Uterus (tissue), 4 donors: ENCODE measurements at places on chromosomes 7 and 10. TPM values are rescaled to one million over a fixed set of nuclear protein-coding genes. Genes with fewer than 3 reads are reported as not detected.

DNA sequence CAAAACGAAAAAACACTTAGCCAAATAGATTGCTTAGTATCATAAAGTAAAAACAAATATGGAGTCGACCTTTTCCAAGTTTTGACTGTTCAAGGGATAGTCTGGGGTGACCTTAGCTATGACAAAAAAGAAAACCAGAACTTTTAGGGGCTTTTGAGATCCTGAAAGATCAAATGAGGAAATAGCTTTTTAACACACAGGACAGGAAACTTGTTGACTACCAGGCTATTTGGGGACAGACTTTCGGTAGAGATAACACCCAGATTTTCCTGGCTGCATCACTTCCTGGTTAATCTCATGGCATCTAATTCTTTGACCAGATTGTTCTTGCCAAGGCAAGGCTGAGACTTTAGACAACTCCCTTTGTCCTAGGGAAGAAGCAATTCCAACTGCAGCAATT, 34.5 kb upstream of the EGR2 start:
- no peaks in the 10 kb centered on the region for H3K4me1 ChIP-seq
- H3K27me3 ChIP-seq, result no peaks in the 10 kb centered on the region
- no peak overlapping the region for H3K27ac ChIP-seq
- no peak overlapping the region for H3K4me3 ChIP-seq

- no peak overlapping the region for H3K27ac ChIP-seq
- no peaks in the 10 kb centered on the region for H3K4me1 ChIP-seq
- H3K27me3 ChIP-seq, result no peaks in the 10 kb centered on the region
- no peak for DNase-seq
- H3K4me3 ChIP-seq, result no peak overlapping the region
- no peaks in the 10 kb centered on the region for H3K36me3 ChIP-seq
Observed at GRCh38 chr10:91201213-91201996, 19.1 kb upstream of the PCGF5 start.

- no peaks in the 10 kb centered on the region for H3K36me3 ChIP-seq
- H3K4me1 ChIP-seq, result no peaks in the 10 kb centered on the region
- no peak for DNase-seq
- no peak overlapping the region for H3K27ac ChIP-seq
Observed at GRCh38 chr10:58019863-58020537, 247.7 kb downstream of the IPMK start.

- no peaks in the 10 kb centered on the region for H3K27me3 ChIP-seq
- H3K4me1 ChIP-seq, result no peaks in the 10 kb centered on the region
- H3K36me3 ChIP-seq, result no peaks in the 10 kb centered on the region
- no peak overlapping the region for H3K27ac ChIP-seq
- DNase-seq, result no peak
Observed at GRCh38 chr7:20346577-20346976, 15.9 kb downstream of the ITGB8 start.

DNA sequence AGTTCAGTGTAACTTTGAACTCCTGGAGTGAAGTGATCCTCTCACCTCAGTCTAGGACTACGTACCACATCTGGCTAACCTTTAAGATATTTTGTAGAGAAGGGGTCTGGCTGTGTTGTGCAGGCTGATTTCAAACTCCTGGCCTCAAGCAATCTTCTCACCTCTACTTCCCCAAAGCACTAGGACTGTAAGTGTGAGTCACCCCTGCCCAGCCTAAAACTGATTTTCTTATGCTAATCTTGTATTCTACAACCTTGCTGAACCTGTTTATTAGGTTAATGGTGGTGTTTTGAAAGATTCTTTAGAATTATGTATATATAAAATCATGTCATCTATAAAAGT, 58.0 kb downstream of the LCOR start:
- DNase-seq, result no peak
- no peaks in the 10 kb centered on the region for H3K27me3 ChIP-seq
- no peaks in the 10 kb centered on the region for H3K4me1 ChIP-seq

GRCh38 chr10:101485681-101486554, 102.1 kb downstream of the POLL start:
- no peak overlapping the region for H3K4me3 ChIP-seq
- no peaks in the 10 kb centered on the region for H3K27me3 ChIP-seq
- no peak overlapping the region for H3K27ac ChIP-seq
- H3K36me3 ChIP-seq, result no peaks in the 10 kb centered on the region
- peak; percentile 33 for DNase-seq

DNA sequence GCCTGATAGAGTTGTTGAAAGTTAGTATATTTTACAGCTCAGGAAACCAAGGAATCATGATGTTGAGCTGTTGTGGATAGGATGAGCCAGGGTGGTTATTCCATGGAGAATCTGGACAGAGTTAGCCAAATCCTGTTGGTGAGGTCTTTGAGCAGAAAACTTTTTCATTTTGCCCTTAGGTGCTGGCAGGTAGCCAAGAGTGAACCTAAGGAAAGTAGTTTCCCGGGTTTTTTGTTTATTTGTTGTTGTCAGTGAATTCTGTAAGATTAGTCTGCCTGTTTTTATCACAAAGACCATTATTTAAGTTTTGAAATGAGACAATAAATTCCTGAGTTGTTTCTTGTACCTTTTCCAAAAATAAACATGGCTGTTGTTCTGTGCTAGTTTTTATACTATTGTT, 61.0 kb downstream of the GALNT11 start:
- H3K27ac ChIP-seq, result no peak overlapping the region
- H3K36me3 ChIP-seq, result no peaks in the 10 kb centered on the region
- H3K27me3 ChIP-seq, result no peaks in the 10 kb centered on the region
- H3K4me1 ChIP-seq, result no peaks in the 10 kb centered on the region

DNA sequence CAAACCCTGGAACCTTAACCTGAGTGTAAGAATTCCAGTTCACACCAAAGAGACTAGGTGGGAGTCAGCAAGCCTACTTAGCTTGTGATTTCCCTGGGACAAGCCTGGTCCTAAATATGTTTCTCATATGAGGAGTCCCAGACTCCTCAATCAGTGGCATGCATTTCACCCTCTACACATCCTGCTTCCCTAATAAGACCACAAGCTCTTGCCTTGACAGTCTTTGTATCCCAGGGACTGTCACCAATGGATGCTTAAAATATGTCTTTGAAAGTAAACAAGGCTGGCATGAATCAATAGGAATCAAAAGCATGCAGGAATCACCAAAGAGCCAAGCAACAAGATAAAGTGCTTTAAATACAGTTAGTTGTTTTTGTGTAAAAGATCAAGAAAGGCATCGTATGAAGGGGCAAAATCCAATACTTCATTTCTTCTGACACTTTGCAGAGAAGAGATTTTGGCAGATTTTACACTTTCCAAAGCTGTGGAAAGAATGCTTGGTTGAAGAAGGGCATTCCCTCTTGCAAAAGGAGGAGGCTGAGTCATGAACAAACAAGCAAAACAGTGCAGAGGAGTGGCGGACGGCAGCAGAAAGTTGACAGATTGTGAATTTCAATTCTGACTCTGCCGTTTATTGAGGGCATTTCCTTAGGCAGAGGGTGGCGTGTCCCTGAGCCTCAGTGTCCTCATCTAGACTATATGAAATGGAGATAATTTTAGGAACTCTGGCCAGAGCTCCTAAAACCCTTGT, 8.5 kb upstream of the NFE2L3 start:
- H3K4me3 ChIP-seq, result no peak overlapping the region
- no peak for DNase-seq
- no peaks in the 10 kb centered on the region for H3K27me3 ChIP-seq

DNA sequence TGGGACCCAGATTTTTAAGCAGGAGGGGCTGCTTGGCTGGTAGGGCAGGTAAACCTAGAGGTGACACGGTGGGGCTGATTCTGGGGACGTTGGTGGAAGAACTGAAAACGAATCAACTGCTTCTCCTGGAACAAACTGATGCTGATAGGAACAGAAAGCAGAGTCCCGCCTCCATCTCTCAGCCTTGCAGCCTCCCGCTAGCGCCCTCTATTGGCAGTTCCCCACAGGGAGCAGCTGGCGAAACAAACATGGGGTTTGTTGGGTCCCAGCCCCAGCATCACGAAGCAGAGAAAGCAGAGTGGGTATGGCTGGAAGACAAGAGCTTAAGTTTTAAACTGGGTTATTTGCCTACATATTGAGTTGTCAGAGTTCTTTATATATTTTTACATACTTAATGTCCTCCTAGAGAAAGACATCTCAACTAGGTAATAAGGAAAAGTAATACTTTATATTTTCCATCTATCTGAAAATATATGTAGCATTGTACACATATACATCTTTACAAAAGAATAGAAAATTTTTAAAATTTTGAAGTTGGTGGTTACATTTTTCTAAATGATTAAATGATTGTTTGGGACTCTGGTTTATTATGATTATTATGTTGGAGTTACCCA, 42.3 kb upstream of the FOXI2 start:
- DNase-seq, result no peak
- H3K4me3 ChIP-seq, result no peak overlapping the region
- H3K4me1 ChIP-seq, result no peaks in the 10 kb centered on the region
- H3K27ac ChIP-seq, result no peak overlapping the region

DNA sequence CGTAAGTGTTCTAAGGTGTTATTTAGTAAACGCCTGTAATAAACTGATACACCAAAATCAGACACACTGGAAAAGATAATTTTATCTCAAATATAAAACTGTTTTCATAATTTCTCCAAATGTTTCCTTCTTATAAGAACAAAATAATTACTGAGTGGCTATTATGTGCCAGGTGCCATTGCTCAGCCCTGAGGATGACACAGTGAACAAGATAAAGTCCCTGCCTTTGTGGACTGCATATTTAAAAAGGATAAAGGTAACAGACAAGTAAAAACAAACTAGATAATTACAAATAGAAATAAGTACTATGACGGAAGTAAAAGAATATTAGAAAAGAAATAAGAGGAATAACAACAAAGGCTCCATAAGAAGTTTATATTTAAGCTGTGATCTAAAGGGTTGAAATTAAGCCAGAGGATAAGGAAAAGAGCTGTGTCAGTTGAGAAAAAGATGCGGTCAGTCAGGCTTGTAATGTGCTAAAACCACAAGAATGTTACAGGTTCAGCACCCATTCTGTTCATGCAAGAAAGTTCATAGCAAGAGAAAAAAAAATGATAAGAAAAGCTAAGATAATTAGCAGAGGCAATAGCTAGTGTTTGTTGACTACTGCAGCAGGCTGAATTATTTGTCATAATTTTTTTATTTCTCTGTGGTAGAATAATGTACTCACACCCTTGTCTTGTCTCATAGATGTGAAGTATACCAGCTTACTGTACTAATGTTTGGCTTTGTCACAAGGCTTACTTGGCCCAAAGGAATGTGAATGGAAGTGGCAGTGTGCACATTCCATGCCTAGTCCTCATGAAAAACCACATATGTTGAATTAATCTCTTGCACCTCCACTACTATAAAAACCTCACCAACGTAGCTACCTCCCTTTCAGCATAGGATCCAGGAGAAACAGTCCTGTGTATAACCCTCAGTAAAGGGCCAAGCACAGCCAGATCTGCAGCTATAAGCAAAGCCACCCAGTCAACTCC, 75.1 kb downstream of the CRPPA start:
- H3K36me3 ChIP-seq, result no peaks in the 10 kb centered on the region
- H3K27me3 ChIP-seq, result no peaks in the 10 kb centered on the region
- no peak overlapping the region for H3K4me3 ChIP-seq
- no peak for DNase-seq
- H3K27ac ChIP-seq, result no peak overlapping the region

- no peaks in the 10 kb centered on the region for H3K4me1 ChIP-seq
- H3K36me3 ChIP-seq, result no peaks in the 10 kb centered on the region
- no peak overlapping the region for H3K27ac ChIP-seq
- no peak overlapping the region for H3K4me3 ChIP-seq
- DNase-seq, result no peak
- H3K27me3 ChIP-seq, result no peaks in the 10 kb centered on the region
Observed at GRCh38 chr7:137266764-137267163, 76.8 kb downstream of the PTN start.

- no peaks in the 10 kb centered on the region for H3K4me1 ChIP-seq
- no peak overlapping the region for H3K27ac ChIP-seq
- no peaks in the 10 kb centered on the region for H3K36me3 ChIP-seq
- DNase-seq, result no peak
- H3K27me3 ChIP-seq, result no peaks in the 10 kb centered on the region
Observed at GRCh38 chr10:14609178-14609577, 165.5 kb downstream of the FAM107B start.

The SFTPA1 gene
- total RNA-seq, result 0.95 TPM

The RELN gene
- total RNA-seq, result 2.9 TPM

The CABCOCO1 gene
- not detected for total RNA-seq

The NDUFB8 gene
- 130 TPM for total RNA-seq

The CTNNA3 gene
- total RNA-seq, result 9.8 TPM

The SEMA3D gene
- total RNA-seq, result 9.7 TPM

The BMPER gene
- total RNA-seq, result 8.4 TPM
